Effector memory CD8-positive, alpha-beta T cell (primary cell): ENCODE measurements at places on chromosomes 7 and 10.

DNA sequence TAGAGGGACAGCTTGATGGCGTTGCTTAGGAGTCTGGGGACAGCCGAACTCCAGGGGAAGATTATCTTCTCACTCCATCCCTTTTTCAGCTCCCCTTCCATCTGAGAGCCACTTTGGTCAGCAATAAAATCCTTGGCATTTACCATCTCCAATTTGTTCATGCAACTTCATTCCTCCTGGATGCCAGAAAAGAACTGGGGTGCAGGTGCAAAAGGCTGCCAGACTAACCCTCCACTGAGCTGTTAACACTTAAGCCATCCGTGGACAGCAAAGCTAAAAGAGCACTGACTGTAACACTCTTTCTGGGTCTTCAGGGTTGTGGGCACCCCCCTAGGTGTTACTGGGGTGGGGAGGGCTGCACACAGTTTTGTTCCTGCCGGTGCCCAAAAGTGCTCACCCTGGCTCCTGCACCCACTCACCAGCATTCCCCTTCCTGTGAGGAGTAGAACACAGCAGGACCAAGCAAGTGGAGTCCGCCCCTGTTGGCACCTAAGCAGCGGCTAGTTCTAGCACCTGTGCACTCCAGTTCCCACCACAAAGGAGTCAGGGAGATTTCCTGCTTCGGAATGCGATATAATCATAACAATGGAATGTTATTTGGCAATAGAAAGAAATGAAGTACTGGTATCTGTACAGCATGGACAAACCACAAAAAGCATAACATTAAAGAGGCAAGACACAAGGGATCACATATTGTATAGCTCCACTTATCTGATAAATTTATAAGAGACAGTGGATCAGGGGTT is 95.1 kb downstream of the NPY start:
- no peak for DNase-seq

- DNase-seq, result peak; percentile 60
Measured at GRCh38 chr10:72086466-72087391, 1.6 kb downstream of the SPOCK2 start.

- no peak for DNase-seq
Measured at GRCh38 chr7:27124902-27125689, 5.5 kb downstream of the HOXA4 start.

- DNase-seq, result no peak
Measured at GRCh38 chr10:72792288-72792687, 100.3 kb downstream of the MCU start.

DNA sequence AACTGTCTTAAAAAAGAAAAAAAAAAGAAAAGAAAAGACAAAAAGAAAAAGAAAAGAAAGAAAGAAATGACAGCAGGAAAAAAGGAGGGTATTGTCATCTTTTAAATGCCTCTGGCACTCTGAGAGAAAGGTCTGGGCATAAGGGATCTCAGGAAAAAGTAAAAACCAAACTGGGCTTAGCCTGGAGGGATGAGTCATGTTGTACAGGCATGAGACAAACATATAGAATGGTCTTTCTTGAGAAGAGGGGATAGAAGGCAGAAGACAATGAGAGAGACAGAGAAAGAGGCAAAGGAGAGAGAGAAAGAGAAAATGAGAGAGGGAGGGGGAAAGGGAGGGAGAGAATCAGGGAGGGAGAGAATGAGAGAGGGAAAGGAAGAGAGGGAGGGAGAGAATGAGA is 32.3 kb upstream of the KCNMA1 start:
- no peak for DNase-seq

DNA sequence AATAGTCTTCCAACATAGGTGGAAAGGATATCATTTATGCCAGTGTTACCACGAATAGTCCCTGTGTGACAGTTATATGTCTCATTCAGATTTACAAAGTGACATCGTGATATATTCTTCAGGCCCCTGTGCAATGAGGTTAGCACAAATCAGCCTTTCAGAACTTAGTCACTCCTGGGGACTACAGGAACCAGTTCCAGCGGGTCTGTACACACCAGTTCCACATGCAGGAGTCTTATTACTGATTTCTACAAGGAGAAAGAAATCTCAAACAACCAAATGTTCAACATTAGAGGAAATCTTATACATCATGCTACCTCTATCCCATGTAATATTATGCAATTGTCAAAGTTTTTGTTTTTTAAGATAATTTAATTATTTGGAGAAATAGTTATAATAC is 4.4 kb upstream of the WDR91 start:
- DNase-seq, result no peak

DNA sequence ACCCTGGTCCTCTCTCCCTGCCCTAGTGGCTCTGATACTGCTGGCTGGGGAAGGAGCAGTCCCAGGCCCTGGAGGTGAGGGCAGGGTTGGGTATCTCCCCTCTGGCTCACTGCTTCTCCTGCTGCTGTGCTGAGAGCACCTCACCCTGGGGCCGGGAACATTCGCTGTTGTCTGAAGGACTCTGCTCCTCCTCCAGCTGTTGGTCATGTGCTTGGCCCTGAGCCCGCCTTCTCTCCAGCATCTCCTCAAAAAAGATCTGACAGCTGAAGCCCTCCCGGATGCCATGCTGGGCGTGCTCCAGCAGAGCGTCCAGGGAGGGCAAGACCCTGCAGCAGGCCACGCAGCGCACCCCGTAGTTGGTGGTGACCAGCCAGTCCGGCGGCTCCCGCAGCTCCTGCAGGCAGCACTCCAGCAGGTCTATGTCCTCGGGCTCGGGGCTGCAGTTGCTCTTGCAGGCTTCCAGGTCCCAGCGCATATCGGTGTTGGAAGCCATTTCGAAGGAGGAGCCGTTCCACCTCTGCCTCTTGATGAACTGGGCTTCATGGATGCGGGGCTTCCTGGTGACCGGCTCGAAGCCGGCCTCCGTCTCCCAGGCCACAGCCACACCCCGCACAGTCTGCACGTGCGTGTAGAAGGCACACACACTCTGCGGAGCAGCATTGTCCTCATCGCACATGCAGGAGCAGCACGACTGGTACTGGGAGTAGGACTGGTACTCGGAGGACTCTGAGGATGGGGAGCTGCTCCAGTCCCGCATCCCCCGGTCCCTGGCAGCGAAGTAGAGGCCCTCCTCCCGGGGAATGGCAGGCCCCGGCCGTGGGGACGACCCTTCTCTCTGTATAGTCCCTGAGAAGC is 2.1 kb downstream of the FAM170B start:
- no peak for DNase-seq

DNA sequence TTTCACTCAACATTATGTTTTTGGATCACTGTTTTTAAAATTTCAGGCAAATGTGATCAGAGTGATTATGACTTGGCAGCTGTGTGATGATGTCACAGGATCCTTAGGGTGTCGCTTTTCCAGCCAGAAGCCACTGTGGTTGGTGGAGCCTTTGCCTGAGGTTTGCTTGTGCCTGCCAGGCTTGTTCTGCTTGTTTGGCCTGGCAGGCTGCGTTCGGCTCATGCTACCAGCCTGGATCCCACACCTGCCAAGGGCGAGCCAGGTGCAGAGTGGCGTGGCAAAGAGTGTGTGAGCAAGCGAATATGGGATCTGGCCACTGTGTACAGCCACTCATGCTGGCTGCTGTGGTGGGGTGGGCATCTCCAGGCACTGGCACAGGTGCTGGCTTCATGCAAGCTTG is 55.7 kb downstream of the ADK start:
- DNase-seq, result no peak

DNA sequence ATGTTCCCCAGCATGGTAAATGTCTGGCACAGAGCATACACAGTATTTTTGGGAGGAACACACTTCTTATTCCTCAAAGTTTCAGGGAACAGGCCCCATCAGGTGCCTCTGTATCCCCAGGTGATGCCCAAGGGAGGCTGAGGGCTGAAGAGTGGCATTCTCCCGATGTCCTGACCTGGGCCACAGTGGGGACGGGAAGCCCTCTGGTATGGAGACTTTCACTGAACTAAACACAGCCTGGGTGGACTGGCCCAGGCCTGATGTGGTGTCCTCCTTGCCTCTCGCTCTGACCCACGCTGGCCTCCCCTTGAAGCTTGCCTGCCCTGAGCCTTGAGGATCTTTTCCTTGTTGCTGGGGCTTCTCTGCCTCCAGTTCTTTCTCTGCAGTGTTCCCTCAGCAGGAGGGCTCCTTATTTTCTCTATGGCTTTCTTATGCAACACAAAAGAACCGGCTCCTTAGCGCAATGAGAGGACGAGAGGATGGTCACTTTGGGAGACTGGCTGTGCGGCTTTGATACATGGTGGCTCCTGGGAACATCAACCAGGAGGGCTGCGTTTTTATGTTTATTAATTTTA is 157.5 kb upstream of the TNS3 start:
- no peak for DNase-seq

GRCh38 chr7:12554351-12554750 is 16.2 kb upstream of the SCIN start:
- DNase-seq, result no peak

GRCh38 chr7:2409745-2410414 is 6.5 kb downstream of the CHST12 start:
- no peak for DNase-seq

GRCh38 chr7:131067220-131067619 is 260.5 kb upstream of the MKLN1 start:
- no peak for DNase-seq

- DNase-seq, result no peak
Measured at GRCh38 chr10:20630092-20630643, 266.9 kb downstream of the NEBL start.

GRCh38 chr10:10872035-10872673 is 145.5 kb upstream of the CELF2 start:
- no peak for DNase-seq

DNA sequence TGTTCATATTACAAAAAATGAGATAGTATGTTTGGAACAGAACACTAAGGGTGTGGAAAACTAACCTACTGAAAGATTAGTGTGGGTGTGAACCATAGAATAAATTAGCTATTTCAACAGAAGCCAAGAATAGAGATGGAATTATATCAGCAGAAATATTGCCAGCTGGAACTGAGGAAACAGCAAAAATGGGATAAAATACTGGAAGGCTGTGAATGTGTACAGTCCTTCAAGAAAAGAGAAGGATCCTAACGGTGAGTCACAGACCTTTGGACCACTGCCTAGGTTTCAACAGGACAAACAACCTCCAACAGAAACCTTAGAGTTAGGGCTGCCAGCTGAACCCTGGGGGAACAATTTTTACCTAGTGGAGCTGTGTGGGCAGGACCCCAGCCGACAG is 395.0 kb downstream of the ZWINT start:
- no peak for DNase-seq

DNA sequence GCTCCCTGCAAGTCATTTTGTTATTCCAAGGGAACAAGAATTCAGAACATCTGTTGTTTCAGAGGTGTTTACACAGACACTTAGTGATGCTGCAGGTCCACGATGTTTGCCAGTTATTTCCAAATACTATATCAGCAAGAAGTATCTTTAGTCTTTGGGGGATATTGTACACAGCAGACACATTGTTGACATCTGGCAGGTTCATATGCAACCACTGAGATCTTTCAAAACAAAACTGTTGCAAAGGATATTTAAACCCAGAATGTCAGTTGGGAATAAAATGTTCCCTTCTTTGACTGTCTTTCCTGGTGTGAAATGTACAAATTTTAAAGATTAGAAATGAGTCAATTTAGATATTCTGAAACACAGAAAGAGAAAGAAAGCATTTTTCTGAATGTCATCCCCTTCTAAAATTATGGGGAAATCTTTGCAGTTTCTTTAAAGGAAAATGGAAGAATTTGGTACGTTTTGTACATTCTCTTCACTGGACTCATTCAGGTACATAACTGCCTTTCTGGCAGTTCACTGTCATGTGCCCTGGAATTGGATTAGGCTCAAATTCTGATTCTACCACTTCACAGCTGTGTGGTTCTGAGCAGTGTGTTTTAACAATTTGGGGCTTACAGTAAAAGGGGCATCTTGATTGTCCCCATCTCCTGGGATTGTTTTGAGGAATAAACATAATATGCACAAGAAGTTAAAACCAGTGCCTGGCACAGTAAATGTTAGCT is 40.3 kb upstream of the CELF2 start:
- DNase-seq, result no peak

- DNase-seq, result no peak
Measured at GRCh38 chr7:102304668-102305067, 18.0 kb downstream of the SH2B2 start.

DNA sequence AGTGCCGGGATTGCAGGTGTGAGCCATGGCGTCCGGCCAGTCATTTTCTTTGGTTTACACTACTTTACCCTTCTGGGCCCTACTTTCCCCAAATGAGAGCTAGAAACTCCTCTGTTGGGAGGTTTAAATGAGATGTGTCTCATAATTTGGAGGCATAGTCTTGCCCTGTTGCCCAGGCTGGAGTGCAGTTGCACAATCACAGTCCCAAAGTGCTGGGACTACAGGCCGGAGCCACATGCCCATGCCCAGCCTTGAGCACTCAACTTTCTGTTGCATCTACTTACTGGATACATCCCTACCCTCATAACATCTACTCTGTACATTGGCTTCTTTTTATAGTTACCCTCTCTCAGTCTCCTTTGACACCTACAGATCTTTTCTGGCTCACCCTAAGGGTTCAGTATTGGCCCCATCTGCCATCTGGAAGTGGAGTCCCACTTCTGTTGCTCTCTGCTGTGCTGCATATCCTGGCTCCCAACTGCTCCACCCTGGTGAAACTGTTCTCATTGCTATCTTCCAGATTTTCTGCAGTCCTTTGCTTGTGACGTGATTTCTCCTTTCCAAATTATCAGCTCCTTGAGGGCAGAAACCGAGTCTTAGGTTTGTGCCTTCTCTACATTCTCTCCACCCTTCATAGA is 8.4 kb downstream of the EIF4H start:
- no peak for DNase-seq
